Thoracic aorta (tissue), 2 donors: ENCODE measurements at places on chromosomes 12 and 14.

- DNase-seq = no peak
Measured at GRCh38 chr12:57146092-57146491, 1.3 kb downstream of the LRP1-AS start.

DNA sequence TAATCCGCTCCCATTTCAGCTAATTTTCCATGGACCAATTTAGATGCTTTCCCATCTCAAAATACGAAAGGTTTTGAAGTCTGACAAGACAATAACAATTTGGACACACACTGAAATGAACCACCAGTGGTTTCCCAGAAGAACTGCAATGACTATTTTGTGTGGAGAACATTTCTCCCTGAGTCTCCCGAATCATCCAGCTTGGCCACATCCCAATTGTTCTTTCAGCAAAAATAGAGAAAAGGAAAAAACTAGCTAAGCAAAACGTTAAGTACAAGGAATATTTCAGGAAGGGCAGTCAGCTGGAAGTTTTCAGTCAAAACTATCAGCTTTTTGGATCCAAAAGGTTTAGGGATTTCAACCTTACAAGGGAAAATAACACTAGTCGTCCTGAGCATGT is 390.6 kb downstream of the KCNH5 start:
- no peak for DNase-seq

- DNase-seq = no peak
Measured at GRCh38 chr14:28778138-28779117, 11.8 kb downstream of the FOXG1 start.

DNA sequence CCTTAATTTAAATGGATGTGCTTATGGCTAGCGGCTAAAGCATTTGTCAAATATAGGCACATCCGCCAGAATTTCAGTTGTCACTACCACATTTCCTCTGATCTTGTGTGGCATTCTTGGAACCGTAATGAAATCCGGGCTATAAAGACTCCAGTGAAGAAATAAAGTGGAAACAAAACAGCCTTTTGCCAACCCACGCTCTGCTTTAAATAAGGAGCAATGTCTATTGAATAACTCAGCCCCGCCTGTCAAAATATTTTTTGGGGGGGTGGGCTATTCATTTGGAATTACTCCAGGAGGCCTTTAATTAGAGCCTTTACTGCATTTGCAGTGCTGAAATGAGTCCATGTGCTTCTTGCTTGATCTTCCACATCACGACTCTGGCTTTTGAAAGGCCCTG is 179.6 kb upstream of the RPH3A start:
- no peak for DNase-seq

GRCh38 chr14:104349950-104350349 is 211.6 kb downstream of the KIF26A start:
- no peak for DNase-seq
